ACHN (cell line): ENCODE measurements at places on chromosomes 4 and X.
A peak's percentile ranks its signal among the peaks of the same experiment; 100 is the strongest.

DNA sequence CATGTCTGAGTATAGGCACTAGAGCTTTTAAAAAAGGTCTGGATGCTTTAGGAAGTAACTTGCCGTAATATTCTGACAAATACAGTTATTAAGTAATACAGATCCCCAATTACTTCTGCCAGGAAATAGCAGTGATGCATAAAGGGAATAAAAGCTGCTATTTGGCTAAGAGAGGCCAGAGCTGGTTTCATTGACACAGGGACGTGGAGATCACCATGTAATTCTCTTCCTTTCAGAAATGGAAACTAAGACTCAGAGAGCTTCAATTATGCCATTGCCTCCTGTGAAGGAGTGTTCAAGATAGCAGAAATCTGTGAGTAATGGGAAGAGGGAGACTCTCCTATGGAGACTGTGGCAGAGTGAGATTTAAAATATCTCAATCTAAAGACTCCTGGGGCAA is 238.1 kb downstream of the SLITRK2 start:
- DNase-seq = no peak

- peak; percentile 81 for DNase-seq
Observed at GRCh38 chr4:173494013-173494970, 35.7 kb downstream of the HAND2 start.

DNA sequence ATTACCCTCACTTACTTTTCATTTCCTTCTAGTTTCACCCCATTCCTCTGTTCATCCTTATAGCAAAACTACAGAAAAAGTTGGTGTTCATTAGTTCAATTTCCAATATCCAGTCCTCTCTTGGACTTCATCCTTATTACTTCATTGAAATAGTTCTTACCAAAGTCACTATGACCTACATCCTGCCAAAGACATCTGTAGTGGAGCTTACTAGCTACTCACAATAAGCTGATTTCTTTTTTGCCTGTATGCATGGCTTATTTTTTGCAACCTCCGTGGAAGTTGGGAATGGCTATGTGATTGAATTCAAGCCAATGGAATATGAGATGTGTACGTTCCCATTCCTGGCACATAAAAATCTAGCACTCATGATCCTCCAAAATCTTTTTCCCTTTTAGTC is 4.6 kb upstream of the CDKL2 start:
- DNase-seq = no peak

DNA sequence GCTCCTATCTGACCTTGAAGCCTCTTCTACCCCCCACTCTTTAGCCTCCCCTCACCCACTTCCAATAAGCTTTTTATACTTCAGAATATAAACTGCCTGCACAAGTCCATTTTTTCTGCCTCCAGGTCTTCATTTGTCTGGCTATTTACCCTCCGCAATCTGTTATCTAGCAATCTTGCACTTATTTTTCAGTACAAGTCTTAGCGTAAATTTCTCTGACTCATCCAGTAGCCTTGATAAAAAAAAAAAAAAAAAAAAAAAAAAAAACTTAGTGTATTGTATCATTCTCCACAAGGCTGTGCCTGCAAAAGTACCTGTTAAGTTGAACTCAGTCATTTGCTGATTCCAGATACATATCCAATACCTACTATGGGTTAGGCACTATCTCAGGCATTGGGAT is 219.5 kb upstream of the DKK2 start:
- DNase-seq = no peak

DNA sequence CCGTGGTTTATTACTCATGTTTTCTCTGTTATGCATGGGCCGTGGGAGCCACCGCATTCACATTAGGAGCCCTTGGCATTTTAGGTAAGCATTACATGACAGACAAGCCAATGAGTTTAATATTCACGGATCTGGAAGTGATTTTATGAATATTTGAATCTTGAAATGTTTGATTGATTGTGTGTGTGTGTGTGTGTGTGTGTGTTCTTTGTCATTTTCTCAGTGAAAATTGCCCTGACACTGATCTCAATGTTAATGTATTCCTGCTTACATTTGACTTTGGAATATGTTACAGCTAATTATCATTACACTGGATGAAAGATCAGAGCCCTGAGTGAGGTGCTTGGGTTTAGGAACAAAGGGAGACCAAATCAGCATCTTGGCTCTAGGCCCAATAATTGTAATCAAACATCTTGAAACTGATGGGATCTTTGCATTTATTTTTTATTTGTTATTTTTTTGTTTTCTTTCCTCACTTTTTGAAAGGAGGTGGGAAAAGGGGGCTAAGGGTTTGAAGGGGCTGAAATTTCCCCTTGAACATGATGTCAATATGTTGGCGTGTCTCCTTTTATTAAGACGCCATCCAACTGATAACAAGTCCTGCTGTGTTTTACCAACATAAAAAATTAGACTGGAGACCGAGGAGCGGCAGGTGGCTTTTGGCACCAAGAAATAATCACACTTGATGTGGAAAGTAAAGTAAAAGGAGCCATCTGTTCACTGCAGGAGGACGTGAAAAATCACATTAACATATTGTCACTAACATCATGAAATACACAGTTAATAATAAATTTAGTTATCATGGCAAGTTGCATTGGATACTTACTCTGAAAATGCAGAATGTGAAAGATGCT is 5.2 kb upstream of the GK2 start:
- DNase-seq = no peak

- DNase-seq = no peak
Observed at GRCh38 chrX:150602743-150603142, 34.3 kb downstream of the MTM1 start.

DNA sequence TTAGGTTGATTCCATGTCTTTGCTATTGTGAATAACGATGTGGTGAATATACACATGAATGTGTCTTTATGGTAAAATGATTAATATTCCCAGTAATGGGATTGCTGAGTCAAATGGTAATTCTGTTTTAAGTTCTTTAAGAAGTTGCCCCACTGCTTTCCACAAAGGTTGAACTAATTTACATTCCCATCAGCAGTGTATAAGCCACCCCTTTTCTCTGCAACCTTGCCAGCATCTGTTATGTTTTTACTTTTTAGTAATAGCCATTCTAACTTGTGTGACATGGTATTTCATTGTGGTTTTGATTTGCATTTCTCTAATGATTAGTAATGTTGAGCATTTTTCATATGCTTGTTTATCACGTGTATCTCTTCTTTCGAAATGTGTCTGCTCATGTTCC is 503.3 kb downstream of the PCDH18 start:
- DNase-seq = no peak

DNA sequence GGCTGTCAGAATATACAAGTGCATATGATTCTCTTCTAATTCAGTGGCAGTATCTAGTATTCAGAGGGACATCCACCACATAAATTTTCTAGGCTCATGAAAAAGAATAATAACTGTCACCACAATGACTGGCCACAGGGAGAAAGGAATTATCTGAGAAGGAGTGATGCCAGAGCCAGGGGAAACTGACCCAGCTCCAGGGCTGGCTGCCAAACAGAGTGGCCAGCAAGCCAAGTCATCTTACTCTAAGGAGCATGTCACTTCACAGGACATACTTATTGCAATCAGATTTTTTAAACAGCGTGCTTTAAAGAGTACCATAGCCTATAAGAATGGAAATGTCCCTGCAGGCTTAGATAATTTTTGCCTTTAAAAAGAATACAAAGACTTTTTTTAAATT is 5.8 kb upstream of the SEPTIN11 start:
- DNase-seq = no peak

DNA sequence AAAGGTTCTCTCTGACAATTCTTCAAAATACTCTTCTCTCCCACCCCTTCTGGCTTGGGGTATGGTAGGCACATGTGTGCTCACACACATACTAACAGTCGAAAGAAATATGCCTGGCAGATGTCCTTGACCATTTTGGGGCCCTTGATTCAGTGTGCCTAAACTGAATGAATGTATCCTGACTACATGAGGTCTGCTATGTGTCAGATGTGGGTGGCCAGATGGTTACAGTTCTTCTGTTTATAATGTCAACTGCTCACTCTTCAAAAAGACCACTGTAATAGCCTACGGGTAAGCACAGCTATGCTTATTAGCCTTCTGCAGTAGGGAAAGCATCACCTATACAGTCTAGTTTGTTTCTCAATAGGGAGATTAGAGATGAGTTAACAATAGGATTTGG is 63.7 kb upstream of the VEGFC start:
- no peak for DNase-seq

DNA sequence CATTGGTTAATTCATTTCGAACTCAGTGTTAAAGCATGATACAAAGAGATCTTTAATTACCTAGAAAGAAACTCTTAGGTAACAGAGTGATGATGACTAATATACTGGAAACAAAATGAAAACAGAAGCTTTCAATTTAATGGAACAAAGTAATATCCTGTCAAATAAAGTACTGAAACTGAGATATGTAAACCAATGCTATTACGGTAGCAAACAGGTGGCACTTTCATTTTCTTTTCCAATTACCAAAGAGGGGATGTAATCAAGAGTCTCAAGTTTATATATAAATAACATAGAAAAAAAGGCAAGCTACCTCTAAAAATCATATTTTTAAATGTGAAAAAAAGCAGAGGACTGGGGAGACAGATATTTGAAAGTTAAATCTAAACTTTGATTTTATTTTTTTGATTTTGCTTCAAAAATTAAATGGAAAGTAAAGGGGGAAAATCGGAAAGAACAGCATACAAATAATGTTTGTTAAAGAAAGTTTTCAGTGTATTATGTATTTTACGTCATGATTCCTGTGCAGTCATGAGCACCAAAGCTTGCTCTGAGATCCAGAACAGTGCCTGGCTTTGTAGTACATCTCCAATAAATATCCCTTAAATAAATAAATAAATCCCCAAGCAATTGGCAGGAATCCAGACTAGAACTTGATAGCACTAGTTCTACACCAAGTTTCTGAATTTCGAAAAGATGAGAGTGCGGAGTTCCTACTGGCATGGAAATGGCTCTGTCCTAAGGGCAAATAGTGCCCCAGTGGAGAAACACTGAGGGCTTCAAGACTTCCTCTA is 25.0 kb upstream of the RAPGEF2 start:
- no peak for DNase-seq

DNA sequence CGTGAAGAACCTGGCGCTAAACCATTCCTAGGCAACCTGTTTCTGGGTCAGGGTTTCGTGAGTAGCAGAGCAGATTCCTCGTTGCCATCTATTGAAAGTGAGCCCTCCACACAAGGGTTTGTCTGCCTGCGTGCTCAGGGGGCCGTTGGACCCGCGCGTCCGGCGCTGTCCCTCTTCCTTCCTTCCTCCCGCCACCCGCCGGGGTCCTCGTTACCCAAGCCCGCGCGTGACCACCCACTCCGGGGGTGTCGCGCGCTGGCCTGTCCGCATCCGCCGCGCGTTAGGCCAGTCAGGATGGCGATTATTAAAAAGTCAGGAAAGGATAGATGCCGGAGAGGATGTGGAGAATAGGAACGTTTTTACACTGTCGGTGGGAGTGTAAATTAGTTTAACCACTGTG is 66.8 kb downstream of the LINC00632 start:
- no peak for DNase-seq

DNA sequence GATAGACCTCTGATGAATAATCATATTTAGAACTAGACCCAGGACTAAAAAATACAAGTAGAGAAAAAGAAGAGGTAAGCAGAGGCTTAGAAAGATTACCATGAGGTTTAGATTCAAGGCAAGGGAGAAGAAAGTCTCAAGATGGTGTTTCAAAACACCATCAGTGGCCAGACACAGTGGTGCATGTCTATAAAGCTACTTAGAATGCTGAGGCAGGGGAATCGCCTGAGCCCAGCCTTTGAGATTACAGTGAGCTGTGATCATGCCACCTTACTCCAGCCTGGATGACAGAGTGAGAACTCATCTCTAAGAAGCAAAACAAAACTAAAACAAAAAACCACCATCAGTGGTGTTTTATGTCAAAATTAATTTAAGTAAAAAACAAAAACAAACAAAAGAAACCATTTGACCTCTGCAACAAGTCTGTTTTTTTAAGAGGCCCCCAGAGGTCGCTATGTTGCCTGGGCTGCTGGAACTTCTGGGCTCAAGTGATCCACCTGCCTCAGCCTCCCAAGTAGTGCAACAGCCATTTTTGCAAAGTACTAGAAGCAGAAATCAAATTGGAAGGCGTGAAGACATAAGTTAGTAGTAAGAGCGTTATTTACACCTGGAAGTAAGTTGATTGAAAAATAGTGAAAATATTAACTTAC is 784.3 kb downstream of the ADGRL3 start:
- no peak for DNase-seq

GRCh38 chr4:143404555-143404954 is 67.9 kb downstream of the GAB1 start:
- no peak for DNase-seq

GRCh38 chr4:15765910-15766697 is 12.0 kb upstream of the CD38 start:
- DNase-seq = no peak

DNA sequence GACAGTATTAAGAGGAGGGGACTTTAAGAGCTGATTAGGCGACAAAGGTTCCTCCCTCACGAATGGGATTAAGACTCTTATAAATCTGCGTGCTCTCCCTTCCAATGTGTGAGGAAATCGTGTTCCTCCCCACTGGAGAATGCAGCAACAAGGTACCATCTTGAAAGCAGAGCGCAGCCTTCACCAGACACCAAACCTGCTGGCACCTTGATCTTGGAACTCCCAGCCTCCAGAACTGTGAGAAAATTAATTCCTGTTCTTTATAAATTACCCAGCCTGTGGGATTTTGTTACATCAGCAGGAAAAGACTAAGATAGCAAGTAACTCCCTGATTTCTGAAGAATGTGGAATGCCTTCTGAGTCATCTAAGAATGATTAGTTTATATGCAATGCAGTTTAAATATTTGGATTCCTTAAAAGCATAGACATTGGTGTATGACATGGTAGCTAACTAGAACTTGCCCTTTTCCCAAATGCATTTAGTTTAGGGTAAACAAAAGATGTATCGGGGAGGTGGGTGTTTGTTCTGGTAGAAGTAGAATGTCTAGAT is 86.1 kb downstream of the USP46 start:
- no peak for DNase-seq

GRCh38 chr4:6943012-6943884 is 33.6 kb downstream of the TBC1D14 start:
- DNase-seq = no peak
